ENCODE measurements at places on chromosomes 6 and 20.

DNA sequence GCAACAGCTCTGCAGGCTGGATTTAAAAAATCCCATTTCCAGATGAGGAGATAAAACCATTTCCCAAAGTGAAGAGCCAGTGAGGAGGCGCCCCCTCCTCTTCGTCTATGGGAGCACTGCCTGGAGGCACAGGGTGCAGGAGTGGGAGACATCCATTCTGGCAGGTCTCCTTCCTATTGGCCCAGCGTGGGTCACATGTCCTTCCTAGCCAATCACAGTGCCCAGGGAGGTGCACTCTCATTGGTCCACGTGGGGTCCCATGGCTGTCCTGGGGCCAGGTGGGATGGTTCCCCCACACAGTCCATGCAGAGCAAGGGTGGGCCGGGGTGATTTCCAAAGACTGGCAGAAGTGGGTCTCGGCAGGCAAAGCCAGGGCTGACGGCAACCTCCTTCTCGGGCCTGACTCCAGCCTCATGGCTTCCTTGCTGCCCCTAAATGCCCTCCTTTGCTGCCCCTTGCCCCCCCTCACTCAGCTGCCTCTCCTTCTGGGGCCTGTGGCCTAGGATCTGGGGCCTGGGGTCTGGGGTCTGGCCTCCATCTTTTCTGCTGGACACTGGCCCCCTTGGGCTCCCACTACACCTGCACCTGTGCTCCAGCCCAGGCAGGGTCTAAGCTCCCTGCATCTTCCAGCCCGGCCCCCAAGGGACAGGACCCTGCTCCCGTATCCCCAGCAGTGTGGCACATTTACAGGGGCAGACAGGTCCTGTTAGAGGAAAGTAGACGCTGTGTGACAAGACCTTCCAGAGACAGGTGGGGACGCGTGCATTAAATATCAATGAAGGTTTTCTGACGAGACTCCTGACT is 231.7 kb downstream of the TAF4 start:
- no peak for DNase-seq

GRCh38 chr6:81834141-81834681 is 81.7 kb upstream of the TENT5A start:
- peak; percentile 68 for DNase-seq

DNA sequence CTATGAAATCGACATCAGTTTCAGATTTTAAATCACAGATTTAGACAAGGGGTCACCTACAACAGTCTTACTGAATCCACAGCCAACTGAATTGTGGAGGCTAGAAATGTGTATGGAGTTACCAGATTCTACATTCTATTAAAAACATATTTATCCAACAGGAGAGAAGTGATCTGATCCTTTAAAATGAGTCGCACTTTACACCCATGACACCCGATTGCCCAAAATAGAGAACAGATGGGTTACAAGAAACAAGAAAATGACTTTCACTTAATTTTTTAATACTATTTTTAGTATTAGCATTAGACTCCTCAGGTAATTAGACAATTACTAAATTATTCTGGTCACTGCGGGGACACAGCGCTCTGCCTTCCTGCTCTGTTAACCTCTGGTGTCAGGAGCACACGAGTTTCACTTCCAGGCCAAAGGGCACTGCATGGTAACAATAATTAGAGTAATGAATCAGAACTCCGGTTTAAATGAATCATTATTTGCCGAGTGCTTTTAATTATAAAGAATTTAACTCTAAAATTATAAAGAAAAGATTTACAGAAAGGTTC is 108.6 kb downstream of the ATP9A start:
- no peak for DNase-seq

- DNase-seq = no peak
Measured at GRCh38 chr6:107330168-107330567, 129.2 kb downstream of the PDSS2 start.

DNA sequence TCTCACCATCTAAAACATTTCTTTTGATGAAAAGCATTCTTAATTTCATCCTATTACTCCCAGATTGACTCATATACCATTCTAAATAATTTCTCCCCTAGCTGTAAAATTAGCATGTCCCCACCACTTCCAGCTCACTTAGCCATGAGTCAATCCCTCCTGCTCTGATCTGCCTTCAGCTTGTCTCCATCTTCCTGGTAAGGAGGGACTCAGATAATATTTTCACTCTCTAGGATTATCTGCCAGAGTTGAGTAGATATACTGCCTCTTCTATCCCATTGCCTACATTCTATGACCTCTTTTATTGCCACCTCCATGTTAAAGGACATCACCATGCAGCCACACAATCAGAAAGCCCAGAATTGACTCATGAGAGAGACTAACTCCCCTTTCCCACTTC is 348.8 kb upstream of the POU3F2 start:
- no peak for DNase-seq

GRCh38 chr6:110217266-110217665 is 37.0 kb downstream of the CDC40 start:
- DNase-seq = no peak

DNA sequence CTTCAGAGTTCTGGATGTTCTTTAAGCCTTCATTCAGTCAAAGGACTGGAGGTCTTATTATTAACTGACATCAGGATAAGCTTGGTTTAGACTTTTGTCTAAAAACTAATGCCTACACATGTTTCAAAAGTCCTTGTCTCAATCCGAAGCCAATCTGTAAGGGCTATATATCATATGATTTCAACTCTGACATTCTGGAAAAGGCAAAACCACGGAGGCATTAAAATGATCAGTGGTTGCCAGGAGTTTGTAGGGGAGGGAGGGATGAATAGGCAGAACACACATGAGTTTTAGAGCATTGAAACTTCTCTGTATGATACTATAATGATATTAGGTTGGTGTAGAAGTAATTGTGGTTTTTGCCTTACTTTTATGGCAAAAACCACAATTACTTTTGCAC is 1285.8 kb upstream of the CITED2 start:
- DNase-seq = no peak

DNA sequence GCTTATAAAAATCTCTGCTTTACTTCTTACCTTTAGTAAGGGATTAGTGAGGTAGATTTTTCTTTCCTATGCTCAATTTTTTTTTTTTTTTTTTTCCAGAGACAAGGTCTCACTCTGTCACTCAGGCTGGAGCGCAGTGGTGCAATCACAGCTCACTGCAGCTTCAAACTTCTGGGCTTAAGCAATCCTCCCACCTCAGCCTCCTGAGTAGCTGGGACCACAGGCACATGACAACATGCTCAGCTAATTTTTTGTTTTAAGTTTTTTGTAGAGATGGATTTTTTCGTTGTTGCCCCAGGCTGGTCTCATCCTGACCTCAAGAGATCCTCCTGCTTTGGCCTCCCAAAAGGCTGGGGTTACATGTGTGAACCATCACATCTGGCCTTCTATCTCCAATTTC is 58.9 kb upstream of the RREB1 start:
- DNase-seq = no peak

GRCh38 chr20:59295531-59295930 is 4.9 kb upstream of the EDN3 start:
- peak; percentile 59 for DNase-seq

DNA sequence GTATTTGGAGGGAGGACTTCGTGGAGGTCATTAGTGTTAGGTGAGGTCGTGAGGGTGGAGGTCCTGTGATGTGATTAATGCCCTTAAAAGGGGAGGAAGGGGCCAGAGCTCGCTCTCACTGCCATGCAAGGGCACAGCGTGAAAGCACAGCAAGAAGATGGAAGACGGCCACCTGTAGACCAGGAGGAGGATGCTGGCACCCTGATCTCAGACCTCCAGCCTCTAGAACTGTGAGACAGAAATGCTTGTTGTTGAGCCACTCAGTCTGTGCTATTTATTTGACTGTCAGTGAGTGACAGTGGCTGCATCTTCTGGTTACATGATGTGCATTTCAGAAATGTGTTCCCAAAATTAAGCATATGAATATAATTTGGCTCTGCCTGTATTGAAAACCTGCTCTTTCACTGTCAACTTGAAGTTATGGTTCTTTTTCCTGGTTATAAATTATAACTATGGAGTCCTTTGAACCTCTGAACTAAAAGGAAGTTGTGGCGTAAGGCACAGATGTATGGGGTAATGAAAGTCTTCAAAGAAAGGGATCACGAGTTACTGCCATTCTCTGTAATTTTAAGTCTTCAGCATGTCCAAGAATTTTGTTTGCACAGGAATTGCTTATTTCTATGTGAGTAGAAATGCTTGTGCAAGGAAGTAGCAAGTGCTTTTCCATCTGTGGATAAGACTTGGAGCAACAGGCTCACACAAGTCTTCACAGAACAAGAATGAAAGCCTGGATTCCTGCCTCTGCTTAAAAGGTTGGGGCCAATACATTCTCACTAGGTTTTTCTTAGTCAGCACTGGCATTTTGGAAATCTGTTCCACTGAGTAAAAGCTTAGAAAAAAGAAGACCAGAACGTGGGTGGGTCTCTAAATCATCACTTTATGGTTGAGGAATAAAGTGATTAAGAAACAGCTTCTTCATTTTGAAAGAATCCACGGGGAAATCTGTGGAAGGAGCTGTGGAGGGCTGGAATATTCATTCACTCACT is 10.3 kb downstream of the PPP1R14C start:
- peak; percentile 43 for DNase-seq

DNA sequence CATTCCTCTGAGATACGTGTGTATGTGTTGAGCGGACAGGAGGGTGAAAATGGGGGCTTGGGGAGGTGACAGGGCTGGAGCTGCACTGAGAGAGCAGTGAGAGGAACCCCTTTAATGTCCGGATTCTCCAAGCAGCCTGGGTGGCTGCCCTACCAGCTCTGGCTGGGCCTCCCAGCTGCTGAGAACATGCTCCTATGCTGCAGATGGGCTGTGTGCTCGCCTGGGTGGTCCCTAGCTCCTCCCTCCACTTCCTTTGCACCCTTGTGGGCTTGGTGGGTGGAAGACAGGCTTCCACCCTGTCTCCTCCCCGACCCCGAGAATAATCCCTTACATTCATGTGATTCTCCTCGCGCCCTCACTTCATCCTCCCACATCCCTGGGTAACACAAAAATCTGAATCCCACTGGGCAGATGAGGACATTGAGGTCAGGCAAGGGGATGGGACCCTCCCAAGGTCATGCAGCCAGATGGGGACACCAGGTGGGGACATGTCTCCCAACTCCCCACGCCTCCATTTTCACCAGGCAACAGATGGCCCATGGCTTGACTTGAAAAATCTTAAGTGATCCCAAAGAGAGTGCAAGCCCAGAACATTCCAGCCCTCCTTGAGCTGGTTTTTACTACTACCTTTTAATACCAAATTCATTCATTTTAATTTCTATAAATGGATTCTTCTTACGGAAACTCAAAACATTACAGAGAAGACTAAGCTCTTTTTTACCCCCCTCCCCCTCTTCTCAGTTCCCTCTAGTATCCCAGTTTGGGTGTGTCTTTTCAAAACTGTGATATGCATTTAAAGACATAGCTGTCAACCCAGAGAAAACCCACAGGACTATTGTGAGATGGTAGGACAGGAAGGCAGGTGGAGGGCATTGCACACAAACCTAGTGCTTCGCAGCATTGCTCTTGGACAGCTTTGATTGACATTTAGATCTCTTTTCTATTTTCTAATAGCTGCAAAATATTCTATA is 5.0 kb upstream of the PDRG1 start:
- no peak for DNase-seq
